ENCODE measurements at places on chromosomes 4 and X. TPM values are rescaled to one million over a fixed set of nuclear protein-coding genes. Genes with fewer than 3 reads are reported as not detected.

MAGEB17 gene
- 0.36 TPM for polyA plus RNA-seq

TFE3 gene
- polyA plus RNA-seq: 20.7 TPM

TCEAL8 gene
- 106 TPM for polyA plus RNA-seq

ADGRL3 gene
- 22.7 TPM for polyA plus RNA-seq

AMBN gene
- not detected for polyA plus RNA-seq

PCSK1N gene
- polyA plus RNA-seq: 1.8 TPM

FABP2 gene
- polyA plus RNA-seq: 4.1 TPM

CT47B1 gene
- polyA plus RNA-seq: not detected

DNA sequence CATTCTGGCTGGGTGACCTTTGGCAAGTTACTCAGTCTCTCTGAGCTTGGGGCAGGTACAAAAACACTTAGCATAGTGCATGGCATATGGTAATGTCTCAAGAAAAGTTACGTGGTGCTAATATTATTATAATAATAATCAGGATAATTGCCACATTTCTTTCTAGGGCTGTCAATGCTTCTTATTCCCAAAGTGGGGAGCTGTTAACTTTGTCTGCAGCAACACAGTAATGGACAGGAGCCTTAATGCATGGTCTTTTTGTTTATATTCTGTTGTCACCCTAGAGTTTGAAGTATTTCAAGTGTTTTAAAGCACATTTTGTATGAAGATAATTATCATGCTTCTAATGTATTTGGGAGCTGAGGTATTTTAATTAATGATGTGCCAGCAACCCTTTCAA is 121.8 kb downstream of the FHIP1A start:
- no peak overlapping the region for H3K4me3 ChIP-seq
- no peak for DNase-seq
- no peak overlapping the region for H3K27ac ChIP-seq
- no peaks in the 10 kb centered on the region for H3K27me3 ChIP-seq

- H3K27me3 ChIP-seq: no peaks in the 10 kb centered on the region
- H3K27ac ChIP-seq: no peak overlapping the region
- DNase-seq: no peak
- no peaks in the 10 kb centered on the region for H3K36me3 ChIP-seq
- H3K4me3 ChIP-seq: no peak overlapping the region
- no peaks in the 10 kb centered on the region for H3K4me1 ChIP-seq
Measured at GRCh38 chr4:12595986-12596385, 888.2 kb downstream of the RAB28 start.

DNA sequence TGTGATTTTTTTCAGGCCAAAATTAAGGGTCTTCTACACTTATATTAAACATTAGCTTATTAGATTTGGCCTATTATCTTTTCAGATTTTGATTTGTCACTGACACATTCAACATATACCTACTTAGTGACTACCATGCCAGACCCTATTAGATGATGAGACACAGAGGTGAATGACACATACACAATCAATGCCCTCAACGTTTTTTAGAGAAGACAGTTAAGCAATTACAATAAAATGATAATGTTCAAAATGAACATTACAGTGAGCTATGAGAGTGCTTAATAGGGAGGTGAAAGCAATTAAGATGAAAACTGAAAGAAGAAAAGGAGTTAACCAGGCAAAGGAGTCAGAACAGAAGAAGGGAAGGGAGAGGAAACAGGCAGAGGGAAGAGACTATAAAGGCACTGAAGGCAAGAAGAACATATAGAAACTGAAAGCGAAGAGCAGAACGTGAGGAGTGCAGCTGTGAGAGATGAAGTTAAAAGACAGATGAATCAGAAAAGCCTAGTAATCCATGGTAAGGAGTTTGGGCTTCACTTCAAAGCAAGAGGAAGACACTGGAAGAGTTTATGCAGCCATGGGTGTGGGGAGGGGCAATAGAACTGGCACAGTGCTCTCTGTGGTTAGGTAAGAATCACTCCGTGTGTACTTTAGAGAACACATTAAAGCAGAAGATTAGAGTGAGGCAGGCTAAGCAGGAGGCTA is 119.0 kb downstream of the REELD1 start:
- H3K27me3 ChIP-seq: no peaks in the 10 kb centered on the region
- no peaks in the 10 kb centered on the region for H3K36me3 ChIP-seq
- no peak overlapping the region for H3K4me3 ChIP-seq
- H3K4me1 ChIP-seq: no peaks in the 10 kb centered on the region
- no peak overlapping the region for H3K27ac ChIP-seq

DNA sequence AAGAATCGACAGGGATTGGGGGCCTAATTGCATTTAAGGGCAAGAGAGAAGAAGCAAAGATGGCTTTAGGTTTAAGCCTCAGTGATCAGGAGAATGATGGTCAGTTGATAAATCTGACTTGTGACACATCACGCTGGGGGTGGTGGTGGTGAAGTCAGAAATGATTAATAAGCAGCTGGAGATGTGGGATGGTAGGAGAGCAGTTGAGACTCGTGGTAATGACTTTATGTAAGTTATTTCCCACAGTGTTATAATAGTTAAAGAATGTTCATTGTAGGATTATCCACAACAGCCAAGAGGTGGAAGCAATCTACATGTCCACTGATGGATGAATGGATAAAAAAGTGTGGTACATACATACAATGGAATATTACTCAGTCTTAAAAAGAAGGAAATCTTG is 178.9 kb upstream of the GPC4 start:
- no peaks in the 10 kb centered on the region for H3K4me1 ChIP-seq
- H3K4me3 ChIP-seq: no peak overlapping the region
- peaks cover 12% of the 10 kb centered on the region for H3K27me3 ChIP-seq
- no peaks in the 10 kb centered on the region for H3K36me3 ChIP-seq
- H3K27ac ChIP-seq: no peak overlapping the region

- peaks cover 4% of the 10 kb centered on the region for H3K27me3 ChIP-seq
- H3K36me3 ChIP-seq: no peaks in the 10 kb centered on the region
- DNase-seq: peak; percentile 52
- no peaks in the 10 kb centered on the region for H3K4me1 ChIP-seq
Measured at GRCh38 chrX:3216581-3217180, 129.8 kb downstream of the MXRA5 start.

- H3K4me3 ChIP-seq: no peak overlapping the region
- H3K4me1 ChIP-seq: peaks cover 5% of the 10 kb centered on the region
- no peak overlapping the region for H3K27ac ChIP-seq
- H3K27me3 ChIP-seq: no peaks in the 10 kb centered on the region
- DNase-seq: no peak
- peaks cover 64% of the 10 kb centered on the region for H3K36me3 ChIP-seq
Measured at GRCh38 chr4:2650276-2650675, 105.9 kb downstream of the TNIP2 start.

DNA sequence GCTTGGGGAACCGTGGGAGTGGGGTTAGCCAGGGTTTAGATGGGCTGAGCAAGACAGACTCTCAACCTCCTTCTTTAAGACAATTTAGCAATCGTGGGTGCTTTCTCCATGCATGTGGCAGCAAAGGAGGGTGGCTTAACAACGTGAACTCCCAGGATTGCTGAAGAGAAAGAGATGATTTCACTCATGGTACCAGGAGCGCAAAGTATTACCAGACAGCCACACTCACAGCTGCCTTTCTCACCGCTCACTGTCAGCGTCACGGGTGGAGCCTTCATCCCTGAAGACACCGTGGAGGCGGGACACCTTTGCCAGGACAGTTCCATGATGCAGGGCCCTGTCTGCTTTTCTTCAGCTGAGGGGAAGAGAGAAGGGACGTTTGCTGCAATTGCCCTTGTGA is 212.5 kb upstream of the PSAPL1 start:
- peaks cover 19% of the 10 kb centered on the region for H3K4me1 ChIP-seq
- H3K4me3 ChIP-seq: no peak overlapping the region
- peaks cover 14% of the 10 kb centered on the region for H3K27me3 ChIP-seq
- no peaks in the 10 kb centered on the region for H3K36me3 ChIP-seq
- DNase-seq: no peak

DNA sequence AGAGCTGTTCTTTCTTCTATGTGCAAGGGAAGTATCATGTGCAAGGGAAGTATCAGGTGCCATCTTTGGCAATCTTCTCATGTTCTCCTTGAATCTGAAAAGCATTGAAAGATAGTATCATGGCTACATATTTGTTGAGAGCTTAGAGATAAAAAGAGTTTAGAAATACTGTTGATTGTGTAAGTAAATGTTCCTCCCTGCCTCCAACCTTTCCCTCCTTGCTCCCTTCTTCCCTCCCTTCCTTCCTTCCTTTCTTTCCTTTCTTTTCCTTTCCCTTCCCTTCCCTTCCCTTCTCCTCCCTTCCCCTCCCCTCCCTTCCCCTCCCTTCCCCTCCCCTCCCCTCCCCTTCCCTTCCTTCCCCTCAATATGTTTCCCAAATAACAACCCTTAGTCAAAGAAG is 108.7 kb downstream of the GBA3 start:
- H3K4me3 ChIP-seq: no peak overlapping the region
- no peaks in the 10 kb centered on the region for H3K27me3 ChIP-seq
- DNase-seq: no peak

GRCh38 chr4:1175635-1176229 is 3.3 kb upstream of the SPON2 start:
- peaks cover 24% of the 10 kb centered on the region for H3K27me3 ChIP-seq
- peaks cover 73% of the 10 kb centered on the region for H3K4me1 ChIP-seq
- no peak for DNase-seq
- no peak overlapping the region for H3K27ac ChIP-seq

- H3K4me1 ChIP-seq: no peaks in the 10 kb centered on the region
- peaks cover 24% of the 10 kb centered on the region for H3K36me3 ChIP-seq
- DNase-seq: no peak
- no peak within 1 kb of the TSS for H3K4me3 ChIP-seq
Measured at GRCh38 chr4:52019936-52020657, at the start of gene LRRC66. TSS of gene LRRC66 (minus strand) at chr4:52020363. CDS start at chr4:52017613, 2,750 bp downstream.

DNA sequence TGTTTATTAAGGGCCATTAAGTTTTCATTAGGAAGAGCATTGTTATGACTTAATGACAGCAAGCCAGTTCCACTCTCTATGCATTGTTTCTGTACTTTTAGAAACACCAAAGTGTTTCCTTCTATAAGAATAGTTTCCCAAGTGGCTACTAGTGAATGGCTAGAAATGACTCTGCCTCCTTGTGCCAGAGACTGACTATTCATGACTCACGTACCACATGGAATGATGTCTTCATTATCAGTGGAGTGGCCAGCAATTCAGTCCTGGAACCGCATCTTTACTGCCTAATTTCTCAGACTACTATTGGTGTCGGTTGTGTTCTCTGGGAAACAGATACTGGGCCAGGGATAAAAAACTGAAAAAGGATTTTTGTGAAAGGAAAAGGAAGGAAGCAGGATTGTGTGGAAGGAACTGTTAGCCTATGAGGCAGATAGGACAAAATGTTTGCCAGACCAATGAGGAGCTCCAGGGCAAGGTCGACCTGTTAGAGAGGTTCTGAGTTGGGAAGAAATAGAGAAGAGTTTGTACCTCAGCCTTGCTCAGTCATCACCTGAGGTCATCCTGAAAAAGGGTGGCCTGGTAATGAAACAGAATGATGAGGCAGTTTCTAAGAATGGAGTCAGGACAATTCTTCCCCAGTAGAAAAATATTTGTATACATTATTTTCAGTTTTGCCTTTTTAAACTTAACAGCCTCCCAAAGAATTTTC is 218.6 kb downstream of the SPCS3 start:
- H3K4me3 ChIP-seq: no peak overlapping the region
- H3K36me3 ChIP-seq: no peaks in the 10 kb centered on the region
- peak overlapping the region; percentile 58 for H3K27ac ChIP-seq
- H3K27me3 ChIP-seq: no peaks in the 10 kb centered on the region
- H3K4me1 ChIP-seq: no peaks in the 10 kb centered on the region

DNA sequence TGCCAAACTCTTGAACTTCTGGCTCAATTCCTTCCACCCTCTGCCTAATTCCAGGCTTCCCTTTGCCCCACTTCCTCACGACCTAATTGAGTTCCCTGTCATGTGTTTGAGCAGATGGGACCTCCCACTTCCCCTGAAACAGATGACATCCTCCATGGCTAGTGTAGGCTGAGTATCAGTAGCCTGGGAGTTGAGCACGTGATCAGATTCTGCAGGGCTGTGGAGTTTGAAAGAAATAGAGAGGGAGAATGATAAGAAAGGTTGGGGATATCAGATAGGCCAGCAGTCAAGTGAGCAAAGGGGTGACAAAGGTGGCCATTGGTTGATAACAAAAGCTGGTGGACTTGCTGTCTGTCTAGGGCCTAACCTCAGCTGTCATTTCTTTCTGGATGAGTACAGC is 18.8 kb upstream of the NWD2 start:
- H3K27ac ChIP-seq: no peak overlapping the region
- no peaks in the 10 kb centered on the region for H3K36me3 ChIP-seq

DNA sequence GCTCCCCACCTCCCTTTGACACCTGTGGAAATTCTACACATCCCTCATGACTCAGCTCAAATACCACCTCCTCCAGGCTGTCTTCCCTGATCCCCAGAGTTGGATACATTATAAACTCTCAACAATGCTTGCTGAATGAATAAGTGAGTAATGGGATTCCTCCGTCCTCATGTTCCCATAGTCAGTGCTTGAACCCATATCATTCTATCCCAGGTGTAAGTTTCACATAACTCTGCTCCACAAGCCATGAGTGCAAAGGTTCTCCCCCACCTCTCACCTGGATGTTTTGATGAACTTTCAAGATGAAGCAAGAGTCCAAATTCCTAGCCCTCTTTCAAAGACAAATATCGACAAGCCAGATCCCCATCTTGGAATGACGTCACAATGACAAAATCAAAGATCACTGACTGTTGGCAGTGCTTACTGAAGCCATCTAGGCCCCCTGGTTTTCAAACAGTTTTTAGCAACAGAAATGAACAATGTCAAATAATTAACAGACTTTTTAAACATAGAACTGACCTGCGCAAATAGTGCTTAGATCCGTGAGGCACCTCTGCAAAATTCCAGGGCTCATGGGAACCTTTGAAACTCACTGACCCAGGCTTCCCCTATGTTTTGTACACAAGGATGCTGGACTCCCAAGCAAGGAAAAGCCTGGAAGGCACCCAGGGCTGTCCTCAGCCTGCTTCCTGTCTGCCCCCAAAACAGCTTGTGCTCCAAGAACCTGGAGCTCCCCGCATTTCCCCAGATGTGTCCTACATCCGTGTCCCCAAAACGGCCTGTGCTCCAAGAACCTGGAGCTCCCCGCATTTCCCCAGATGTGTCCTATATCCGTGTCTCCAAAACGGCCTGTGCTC is 4.0 kb downstream of the SLC2A9 start:
- no peak overlapping the region for H3K4me3 ChIP-seq
- peaks cover 46% of the 10 kb centered on the region for H3K4me1 ChIP-seq
- H3K27ac ChIP-seq: no peak overlapping the region

GRCh38 chr4:61182915-61183314 is 17.2 kb upstream of the ADGRL3 start:
- no peak overlapping the region for H3K4me3 ChIP-seq
- H3K4me1 ChIP-seq: no peaks in the 10 kb centered on the region
- H3K27me3 ChIP-seq: no peaks in the 10 kb centered on the region
- peak; percentile 3 for DNase-seq
- H3K27ac ChIP-seq: no peak overlapping the region

DNA sequence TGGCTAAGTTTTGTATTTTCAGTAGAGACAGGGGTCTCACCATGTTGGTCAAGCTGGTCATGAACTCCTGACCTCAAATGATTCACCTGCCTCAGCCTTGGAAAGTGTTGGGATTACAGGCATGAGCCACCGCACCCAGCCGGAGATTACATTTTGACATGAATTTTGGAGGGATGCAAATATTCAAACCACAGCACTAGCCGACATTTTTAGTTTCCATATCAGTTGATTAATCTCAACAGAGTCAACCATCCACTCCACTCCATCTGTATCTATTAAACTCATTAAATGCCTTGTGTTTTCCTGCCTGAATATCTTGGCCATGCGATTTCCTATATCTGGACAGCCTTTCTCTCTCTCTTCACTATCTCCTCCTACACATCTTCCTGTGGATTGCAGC is 64.1 kb upstream of the PDGFRA start:
- H3K27ac ChIP-seq: peak overlapping the region; percentile 74
- no peak for DNase-seq
- peaks cover 3% of the 10 kb centered on the region for H3K27me3 ChIP-seq
- no peak overlapping the region for H3K4me3 ChIP-seq
- no peaks in the 10 kb centered on the region for H3K36me3 ChIP-seq
- H3K4me1 ChIP-seq: no peaks in the 10 kb centered on the region
